ENCODE measurements at places on chromosomes 13 and 19.

DNA sequence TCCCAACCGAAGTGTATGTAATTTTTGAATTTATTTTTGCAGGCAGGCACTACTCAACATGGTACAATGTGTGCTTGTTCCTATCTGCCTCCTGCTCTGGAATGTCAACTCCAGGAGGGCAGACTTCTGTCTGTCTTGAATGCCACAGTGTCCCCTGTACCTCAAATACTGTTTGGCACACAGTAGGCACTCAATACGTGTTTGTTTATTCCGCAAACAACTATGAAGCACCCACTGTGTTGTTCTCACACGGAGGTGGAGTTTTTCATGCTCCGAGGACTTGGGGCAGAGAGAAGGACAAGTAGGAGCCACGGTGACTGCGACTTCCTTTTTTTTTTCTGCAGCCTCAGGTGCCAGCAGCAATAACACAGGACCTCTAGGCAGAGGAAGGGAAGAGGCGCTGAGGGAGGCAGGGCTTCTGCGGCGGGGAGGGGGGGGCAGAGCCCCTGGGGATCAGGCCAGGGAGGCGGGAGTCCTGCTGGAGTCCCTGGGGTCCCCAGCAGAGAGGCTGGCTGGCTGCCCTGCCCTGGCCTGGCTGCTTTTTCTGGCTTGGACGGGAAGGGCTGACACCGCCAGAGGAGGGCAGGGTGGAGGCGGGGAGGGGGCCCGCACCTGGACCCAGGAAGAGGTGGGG, 29.3 kb upstream of the TNFAIP8L1 start:
- no peak for DNase-seq

DNA sequence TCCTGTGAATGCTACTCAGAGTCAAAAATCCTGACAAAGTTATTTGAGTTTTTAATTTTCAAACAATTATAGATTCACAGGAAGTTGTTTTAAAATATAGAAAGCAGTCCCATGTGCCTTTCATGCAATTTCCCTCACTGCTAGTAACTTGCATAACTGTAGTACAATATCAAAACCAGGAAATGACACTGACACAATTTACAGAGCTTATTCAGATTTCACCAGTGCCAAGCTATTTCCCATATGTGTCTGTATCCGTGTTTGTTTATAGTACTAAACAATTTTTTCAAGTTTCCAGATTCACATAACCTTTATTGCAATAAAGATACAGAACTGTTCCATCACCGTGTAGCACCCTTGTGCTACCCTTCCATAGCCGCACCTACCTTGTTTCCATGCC, 934.6 kb downstream of the PCDH17 start:
- DNase-seq, result no peak

DNA sequence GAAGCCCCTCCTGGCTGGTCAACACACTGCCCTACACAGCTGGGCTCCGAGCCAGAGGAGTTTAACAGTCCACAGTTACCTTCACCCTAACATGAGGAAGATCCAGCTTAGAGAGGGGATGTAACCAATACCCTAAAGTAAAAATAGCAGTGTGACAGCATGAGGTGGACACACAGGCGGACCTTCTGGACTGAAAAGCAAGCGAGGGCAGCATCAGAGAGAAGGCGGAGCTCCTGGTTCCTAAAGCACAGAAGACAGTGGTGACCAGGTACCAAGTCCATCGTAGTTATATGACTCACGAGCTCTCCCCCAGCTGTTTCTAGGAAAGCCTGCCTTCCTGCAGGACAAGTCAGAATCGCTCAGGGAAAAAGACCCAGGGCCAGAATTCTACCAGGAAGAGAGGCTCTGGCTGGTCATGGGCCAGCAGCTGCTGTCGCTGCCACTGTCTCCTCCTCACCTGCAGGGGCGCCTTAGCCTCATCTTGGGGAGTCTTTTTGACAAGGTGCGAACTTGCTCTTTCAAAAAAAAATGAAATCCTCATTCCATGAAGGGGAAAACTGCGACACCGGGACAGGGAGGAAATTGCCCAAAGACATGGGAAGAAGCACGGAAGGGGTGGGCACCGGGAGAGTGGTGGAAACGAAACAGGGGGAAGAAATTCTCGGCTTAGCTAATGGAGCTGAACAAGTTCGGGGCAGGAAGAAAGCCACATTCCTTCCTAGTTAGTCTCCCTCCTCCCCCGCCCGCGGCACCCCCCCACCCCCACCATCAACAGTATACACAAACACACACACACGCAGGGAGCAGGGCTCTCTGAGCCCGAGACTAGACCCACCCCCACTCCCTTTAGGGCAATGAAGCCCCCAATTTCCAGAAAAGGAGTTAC, 1.7 kb downstream of the ELL start:
- no peak for DNase-seq

GRCh38 chr13:25971459-25972145, 80.2 kb downstream of the SHISA2 start:
- DNase-seq, result no peak

- no peak for DNase-seq
Measured at GRCh38 chr13:29721766-29722165, 126.3 kb upstream of the SLC7A1 start.

GRCh38 chr19:6126335-6126974, 9.0 kb upstream of the ACSBG2 start:
- DNase-seq, result no peak

- DNase-seq, result no peak
Measured at GRCh38 chr19:43842007-43842406, 14.9 kb downstream of the ZNF283 start.

DNA sequence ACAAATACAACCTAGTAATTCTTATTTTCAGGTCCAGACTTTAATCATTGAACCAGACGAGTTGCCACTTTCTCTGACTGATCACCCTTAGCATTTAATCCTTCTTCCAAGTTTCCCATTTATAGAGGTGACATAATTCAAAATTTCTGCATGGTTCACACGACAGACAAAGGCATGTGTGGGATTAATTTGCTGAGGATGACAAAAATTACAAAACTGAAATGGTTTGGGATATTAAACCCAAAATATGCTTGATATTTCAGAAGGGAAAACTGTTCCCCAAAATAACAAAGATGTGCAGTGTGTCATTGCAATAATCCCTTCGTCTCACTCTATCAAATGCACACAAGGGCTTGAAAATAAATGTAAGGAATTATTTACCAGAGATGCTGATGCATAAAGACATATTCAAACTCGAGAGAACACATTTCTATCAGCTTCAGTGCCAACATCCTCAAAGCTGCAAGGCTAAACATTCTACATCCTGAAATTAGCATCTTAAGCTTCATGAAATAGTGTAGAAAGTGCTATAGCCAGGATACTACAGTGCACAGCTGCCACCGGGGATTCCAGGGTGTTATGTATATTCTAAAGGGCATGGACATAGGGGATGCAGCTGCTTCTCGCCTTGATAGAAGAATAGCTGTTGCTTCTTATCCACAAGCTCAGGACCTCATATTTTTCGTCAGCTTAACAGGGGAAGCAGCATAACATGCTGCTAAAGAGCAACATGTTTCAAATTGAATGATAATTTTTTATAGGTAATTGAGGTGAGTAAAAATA, 198.7 kb upstream of the SLITRK1 start:
- no peak for DNase-seq

DNA sequence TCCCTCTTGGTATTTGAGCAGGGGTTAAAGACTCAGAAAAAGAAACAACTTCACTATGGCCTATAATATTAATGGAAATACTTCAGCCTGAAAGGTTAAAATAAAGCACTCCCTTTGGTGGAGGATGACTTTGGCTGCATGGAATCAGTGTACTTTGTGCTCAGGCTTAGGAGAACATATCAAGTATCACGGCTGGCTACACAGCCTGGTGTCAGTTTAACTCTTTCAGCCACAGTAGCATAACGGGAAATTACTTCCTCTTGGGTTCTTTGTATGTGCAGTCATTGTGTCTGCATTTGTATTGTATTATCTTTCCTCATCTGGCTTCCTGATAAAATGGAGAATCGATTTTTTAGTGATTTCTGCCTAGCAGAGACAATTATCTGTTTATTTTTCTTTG, 239.0 kb downstream of the GGACT start:
- no peak for DNase-seq

DNA sequence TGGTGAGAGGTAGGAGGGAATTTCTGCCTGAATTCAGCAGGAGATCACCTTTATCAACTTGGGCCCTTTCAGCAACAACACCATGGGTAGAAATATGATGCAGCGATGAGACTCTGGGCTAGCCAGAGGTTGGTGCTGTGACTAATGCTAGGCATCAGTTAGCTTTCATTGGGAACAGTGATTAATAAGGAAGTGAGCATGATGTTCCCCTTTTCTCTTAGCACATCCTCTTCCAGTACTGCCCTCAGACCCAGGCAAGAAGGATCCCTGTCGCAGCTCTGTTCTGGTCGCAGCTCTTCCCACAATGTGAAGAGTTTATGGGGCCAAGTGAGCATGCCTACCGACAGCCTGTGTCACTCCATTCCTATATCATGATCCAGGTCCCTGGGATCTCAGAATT, 100.5 kb downstream of the FLT1 start:
- no peak for DNase-seq

DNA sequence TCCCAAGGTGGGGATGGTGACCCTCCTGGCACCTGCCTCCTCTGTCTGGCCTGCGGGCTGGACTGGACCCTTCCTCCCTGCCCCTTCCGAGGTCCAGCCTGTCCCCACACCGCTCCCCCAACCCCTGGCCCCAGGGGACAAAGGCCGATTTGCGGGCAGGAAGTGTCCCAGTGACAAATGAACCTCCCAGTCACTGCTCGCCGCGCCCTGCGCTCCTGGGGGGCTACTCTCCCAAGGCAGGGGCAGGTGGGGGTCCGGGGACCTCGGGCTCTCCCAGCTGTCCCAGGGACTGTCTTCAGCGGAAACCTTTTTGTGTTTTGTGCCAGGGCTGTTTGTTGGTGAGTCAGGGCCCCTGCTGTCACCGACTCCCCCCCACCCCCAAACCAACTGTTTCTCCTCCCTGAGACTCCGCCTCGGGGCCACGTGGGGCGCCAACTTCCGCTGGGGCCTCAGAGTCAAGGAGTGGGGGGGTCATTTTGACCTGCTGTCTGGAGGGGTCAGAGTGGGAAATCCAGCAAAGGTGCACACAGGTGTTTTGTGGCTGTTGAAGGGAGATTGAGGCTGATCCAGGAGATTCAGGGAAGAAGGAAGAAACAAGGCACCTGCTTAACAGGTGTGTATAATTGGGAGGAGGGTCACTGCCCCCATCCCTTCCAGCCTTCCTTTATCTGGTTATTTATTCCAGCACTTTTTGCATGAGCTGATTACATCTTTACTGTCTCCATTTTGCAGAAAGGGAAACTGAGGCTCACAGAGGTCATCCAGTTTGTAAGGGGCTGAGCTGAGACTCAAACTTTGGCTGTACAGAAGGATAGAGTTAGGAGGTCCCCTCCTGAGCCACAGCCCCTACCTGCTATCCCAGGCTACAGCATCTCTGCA, 831 bp downstream of the PGPEP1 start:
- peak; percentile 62 for DNase-seq

- no peak for DNase-seq
Measured at GRCh38 chr19:18590273-18591272, 2.0 kb downstream of the REX1BD start.

GRCh38 chr13:25085125-25085742, 10.7 kb upstream of the PABPC3 start:
- DNase-seq, result no peak

DNA sequence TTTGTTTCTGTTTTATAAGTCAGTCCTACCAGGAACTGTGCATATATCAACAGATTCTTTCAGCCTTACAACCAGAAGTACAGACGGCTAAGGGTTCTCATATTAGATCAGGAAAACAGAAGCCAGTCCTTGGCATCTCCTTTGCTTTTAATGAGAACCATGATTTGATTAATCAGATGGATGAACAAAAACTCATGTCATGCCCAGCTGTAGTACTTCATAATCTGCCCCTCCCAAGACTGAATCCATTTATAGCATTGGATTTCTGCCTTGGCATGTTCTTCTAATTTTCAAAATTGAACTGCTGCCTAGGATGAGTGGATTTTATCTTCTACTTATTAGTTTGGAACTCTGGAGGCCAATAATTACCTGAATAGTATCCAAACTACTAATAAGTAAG, 617.2 kb downstream of the SLITRK5 start:
- no peak for DNase-seq

GRCh38 chr19:29294343-29294811, 81.4 kb upstream of the UQCRFS1 start:
- no peak for DNase-seq

- no peak for DNase-seq
Measured at GRCh38 chr13:95509521-95510310, 42.8 kb upstream of the CLDN10 start.

DNA sequence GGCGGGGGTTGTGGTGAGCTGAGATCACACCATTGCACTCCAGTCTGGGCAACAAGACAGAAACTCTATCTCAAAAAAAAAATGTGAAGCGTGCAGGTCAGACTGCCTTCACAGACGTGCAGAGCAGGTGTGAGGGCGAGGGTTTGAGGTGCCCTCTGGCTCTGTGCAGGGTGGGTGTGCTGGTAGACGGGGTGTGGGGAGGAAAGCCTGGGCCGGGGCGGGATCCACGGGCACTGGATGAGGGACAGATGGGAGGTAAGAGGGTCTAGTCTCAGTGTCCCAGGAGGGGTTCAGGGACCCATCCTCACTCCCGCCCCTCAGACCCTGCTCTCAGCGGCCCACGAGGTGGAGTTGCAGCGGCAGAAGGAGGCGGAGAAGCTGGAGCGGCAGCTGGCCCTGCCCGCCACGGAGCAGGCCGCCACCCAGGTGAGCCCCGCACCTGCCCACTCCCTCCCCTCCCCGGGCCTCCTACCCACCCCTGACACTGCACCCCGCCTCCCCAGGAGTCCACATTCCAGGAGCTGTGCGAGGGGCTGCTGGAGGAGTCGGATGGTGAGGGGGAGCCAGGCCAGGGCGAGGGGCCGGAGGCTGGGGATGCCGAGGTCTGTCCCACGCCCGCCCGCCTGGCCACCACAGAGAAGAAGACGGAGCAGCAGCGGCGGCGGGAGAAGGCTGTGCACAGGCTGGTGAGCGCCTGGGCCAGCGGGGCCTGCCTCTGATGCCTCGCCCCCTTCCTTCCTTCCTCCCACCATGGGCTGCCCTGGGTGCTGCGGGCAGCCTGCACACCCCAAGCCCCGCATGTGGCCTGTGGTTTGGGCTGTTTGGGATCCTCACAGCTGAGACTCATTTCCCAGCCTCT, 9.1 kb downstream of the NOP53 start:
- DNase-seq, result no peak

DNA sequence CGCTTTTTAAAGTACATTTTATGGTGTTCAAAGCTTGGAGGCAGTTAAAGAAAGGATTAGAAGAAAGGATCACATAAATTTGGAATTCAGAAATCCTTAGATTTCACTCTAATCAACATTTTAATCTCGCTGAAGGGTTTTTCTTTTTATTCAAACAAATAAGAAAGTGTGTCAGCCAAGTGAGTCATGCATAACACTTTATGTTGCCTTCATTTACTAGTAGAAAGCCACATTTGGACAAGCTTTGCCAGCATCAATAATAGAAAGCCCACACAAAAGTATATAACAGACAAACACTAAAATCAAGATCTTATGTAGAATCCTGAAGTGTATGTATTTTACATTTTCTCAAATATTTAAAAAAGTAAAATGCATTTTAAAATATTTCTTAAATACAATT, 154.9 kb upstream of the TRPC4 start:
- no peak for DNase-seq
